ENCODE measurements at places on chromosomes 5 and 9. TPM values are rescaled to one million over a fixed set of nuclear protein-coding genes. Genes with fewer than 3 reads are reported as not detected.

APBA1 gene
- 1.4 TPM for total RNA-seq

PCDHGA2 gene
- 1.6 TPM for total RNA-seq

ZNF658 gene
- total RNA-seq = 3.5 TPM

RNF224 gene
- total RNA-seq = not detected

HSD17B3 gene
- total RNA-seq = not detected

IRGM gene
- not detected for total RNA-seq

MRPL50 gene
- 12.9 TPM for total RNA-seq

SEC24A gene
- 16.9 TPM for total RNA-seq

GABRA6 gene
- not detected for total RNA-seq

ORM1 gene
- total RNA-seq = not detected

LCN6 gene
- 4.7 TPM for total RNA-seq

INSL4 gene
- not detected for total RNA-seq

NPM1 gene
- 635 TPM for total RNA-seq

ANKRD31 gene
- total RNA-seq = 0.11 TPM

KIF4B gene
- 0.54 TPM for total RNA-seq

KCNMB1 gene
- 0.12 TPM for total RNA-seq

RALGPS1 gene
- 5.4 TPM for total RNA-seq

ZMYND19 gene
- total RNA-seq = 13.4 TPM

SLU7 gene
- total RNA-seq = 71.4 TPM

SPATA9 gene
- not detected for total RNA-seq
